Subcutaneous adipose tissue (tissue), 4 donors: ENCODE measurements at places on chromosomes 6 and 20. TPM values are rescaled to one million over a fixed set of nuclear protein-coding genes. Genes with fewer than 3 reads are reported as not detected.

Gene JPH2
- total RNA-seq, result 4.1 TPM

Gene PHF3
- 83.0 TPM for total RNA-seq

Gene ZBP1
- not detected for total RNA-seq

Gene MOCS3
- 3.2 TPM for total RNA-seq
